GM06990 (cell line): ENCODE measurements at places on chromosomes 1 and 21.

DNA sequence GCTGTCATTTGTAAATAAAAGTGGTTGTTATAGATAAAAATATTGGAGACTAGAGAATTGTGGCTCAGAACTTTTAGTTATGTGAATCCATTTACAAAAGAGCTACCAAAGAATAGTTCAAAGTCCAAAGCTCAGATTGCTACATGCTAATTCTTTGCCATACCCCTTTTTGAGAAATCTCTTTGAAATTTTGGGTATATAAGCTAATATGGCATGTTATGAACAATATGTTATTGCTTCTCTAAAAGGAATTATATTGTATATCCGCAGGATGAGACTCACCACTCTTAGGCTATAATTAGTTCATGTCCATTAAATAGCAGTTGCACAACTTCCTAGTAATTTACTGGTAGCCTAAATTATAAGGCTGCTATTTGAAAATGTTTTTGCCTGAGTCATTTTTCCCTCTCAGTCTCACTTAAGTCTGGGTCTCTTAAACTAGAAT, 178.0 kb downstream of the ZNF281 start:
- DNase-seq = no peak

DNA sequence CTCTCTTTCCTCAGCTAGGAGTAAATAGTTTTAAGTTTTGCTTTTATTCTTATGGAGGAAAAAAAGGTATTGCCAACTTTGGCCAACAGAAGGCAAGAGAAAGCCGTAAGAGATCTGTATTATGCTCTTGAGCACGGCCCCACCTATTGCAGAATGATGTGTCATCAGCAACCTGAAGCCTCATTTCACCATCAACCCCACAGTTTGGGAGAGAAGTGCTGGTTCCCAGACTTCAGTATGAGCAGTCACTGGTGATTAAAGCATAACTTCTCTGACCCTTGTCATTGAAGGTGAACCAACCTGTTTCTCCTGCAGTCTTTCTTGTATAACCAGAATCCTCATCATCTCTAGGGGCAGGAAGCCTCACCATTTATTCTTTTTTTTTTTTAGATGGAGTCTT, 100.2 kb downstream of the SIPA1L2 start:
- DNase-seq = no peak

DNA sequence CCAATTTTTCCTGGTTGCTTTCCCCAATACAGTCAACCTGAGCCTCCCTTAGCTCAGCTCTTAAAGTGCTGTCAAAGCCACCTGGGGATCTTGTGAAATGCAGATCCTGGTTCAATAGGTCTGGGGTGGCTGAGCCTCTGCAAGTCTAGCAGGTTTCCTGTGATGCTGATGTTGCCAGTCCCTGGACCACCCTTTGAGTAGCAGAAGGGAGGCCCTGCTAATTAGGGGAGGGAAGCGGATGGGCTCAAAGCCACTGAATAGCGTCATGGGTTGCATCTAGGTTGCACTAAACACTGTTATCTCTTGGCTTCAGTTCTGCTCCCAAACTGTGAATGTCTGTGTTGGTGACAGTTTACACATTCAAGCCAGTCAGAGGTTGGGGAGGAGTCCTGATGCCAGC, 127.2 kb downstream of the KAZN start:
- DNase-seq = no peak

- no peak for DNase-seq
Observed at GRCh38 chr1:246837418-246838117, 94.2 kb downstream of the AHCTF1 start.

DNA sequence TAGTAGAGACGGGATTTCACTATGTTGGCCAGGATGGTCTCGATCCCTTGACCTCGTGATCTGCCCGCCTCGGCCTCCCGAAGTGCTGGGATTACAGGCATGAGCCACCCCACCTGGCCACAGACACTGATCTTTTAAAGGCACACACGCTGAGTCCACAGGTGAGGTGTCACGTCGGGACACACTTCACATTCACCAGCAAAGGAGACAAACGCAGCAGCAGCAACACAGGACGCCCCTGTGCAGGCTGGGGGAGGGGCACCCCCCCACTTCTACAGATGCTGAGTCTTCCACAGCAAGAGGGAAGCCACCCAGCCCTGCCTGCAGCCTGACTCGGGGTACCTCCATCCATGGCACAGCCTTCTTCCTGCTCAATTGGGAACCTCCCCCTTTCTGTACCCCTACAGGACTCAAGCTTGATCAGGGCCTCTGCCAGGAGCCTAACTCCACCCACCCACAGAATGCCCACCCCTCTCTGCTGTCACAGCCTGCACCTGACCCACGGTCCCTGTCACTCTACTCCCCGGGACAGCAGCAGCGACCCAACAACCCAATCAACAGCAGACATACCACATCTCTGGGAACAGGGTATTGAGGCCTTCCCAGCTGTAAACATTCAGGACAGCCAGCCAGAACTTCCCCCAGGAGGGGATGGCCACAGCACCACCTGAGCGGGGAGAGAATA, 9.5 kb downstream of the LSS start:
- no peak for DNase-seq

GRCh38 chr1:97247196-97247595, 525.6 kb downstream of the PTBP2 start:
- no peak for DNase-seq

DNA sequence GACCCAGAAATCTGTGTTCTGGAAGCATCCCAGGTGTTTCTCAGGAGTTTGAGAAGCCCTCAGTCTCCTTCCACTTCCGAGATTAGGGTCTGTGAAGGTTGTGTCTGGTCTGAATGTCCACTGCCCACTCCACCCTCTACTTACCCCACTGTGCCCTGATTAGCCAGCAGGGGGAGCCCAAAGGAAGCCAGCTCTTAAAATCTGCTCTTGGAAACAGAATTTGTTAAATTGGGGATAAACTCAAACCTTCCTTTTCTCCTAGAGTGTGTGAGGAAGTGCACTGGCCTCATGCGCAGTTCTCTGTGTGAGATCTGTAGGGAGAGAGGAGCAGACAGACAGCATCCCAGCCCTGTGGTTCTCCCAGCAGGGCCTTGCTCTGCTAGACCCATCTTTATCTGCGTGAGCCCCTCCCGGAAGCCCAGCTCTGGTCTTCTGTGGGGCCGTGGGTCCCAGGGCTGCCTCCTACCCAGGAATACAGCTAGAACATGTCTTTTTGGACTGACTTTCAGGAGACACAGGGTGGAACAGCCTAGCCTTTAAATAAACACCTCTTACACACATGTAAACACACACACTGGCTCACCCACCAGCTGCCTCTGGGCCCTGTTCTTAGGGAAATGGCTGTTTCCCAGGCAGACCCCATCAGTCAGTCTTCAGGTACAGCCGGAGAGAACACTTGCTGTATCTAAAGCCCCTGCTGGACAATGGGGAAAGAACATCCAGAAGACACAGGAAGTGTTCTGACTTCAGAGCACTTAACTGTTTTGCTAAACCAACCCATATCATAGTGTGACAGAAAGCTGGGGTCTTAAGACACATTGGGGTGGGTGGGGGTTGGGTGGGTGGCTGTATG, 52.2 kb downstream of the SMYD2 start:
- no peak for DNase-seq

GRCh38 chr1:232568331-232568852, 61.5 kb downstream of the SIPA1L2 start:
- no peak for DNase-seq

DNA sequence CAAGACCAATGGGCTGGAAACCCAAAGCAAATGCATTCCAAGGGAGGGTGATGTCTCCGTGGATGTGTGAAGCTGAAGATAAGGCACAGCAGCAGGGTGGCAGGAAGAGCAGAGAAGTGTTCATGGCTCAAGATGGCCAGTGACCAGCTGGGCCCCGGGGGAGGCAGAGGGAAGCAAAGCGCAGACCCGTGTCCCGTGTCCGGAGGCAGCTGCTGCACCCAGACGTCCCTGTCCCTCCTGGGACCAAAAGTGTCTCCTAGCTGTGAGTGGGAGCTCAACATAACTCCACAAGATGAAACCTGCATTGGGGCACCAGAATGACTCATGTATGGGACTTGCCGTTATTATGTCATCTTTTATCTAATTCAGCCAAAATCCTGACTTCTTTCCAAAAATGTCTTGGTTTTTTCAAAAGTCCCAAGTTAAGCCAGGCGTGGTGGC, 118.2 kb downstream of the RIPK4 start:
- no peak for DNase-seq

GRCh38 chr1:205199090-205199930, 12.2 kb downstream of the DSTYK start:
- no peak for DNase-seq

DNA sequence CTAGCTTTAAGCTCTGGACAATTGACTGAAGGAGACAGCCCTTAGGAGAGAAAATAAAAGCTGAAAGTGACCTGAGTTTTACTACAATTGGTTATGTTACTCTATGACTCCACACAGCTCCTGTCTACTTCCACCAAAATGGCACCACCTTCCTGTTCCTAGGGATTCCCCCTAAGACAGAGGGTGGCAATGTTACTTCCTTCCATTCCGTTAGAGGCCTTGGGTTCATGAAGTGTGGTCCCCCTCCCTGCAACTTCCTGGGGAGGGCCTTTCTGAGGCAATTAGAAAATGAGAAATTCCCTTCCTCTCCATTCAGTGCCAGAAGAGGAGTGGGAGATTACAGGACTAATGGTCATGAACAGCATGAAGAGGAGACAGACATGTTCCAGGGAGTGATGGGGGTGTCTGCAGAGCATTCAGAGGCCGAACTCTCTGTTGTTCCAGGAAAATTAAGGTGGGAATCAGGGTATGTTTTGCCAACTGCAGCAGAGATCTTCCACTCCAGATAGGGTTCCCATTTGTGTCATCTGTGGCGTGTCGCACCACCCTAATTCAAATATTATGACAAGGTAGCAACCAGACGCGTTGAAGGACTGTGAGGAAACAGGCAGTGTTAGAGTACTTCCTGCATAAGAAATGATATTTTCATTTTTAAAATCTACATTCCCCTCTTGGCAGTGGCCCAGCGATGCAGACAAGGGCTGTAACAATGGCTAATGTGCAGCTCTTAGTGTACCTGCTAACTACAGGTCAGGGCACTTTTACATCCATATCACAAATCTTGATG, 53.1 kb upstream of the TRIM67 start:
- no peak for DNase-seq
